ENCODE measurements at places on chromosomes 6 and 20.

DNA sequence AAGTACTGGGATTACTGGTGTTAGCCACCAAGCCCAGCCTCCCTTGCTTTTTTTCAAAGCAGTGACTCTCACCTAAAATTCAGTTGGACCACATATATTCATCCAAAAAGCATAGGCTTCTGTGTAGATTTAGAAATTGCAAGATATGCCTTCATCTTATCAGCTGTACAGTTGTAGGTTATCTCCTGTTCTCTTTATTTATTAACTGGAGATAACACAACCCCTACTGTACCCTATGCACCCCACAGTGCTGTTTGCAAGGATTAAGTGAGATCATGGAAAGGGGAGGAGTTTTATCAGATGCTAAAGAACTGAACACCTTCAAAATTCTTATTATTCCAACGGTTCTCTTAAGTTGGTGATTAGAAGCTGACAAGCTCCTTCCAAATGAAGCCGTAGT is 164.4 kb upstream of the JARID2 start:
- DNase-seq, result no peak

GRCh38 chr6:132651062-132651461 is 7.9 kb downstream of the TAAR1 start:
- no peak for DNase-seq

DNA sequence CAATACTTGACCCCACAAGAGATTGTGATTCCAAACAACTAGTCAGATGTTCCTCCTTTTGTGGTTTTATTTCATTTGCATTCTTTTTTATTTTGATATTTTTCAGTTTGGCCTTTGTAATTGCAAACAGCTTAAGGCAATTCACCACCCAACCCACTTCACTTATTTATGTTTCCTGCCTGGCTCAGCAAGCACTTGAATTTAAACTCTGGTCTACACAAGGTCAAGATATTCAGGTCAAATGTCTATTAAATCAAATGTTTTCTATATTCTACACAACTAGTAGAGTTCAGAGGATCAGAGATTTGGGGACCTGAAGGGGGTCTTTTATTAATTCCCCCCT is 100.1 kb downstream of the SGK1 start:
- no peak for DNase-seq

- DNase-seq, result no peak
These were observed 25.9 kb upstream of the PTCHD4 start for GRCh38 chr6:48136856-48137255.

DNA sequence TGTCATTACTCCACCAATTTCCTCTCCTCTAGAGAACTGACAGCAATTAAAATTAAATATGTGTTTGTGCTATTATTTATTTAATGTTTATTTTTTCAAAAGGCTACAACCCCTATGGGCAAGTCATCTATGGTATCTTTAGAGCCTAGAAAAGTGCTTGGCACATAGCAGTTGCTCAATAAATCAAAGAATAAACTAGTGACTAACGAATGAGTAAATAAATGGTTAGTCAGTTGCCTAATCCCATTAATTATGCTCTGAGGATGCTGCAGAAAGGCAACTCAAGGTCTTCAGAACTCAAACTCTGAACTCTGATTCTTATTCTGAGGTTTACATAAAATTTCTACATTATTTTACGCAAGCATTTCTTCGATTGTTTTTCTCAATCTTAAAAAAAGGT is 193.0 kb upstream of the TSHZ2 start:
- no peak for DNase-seq

DNA sequence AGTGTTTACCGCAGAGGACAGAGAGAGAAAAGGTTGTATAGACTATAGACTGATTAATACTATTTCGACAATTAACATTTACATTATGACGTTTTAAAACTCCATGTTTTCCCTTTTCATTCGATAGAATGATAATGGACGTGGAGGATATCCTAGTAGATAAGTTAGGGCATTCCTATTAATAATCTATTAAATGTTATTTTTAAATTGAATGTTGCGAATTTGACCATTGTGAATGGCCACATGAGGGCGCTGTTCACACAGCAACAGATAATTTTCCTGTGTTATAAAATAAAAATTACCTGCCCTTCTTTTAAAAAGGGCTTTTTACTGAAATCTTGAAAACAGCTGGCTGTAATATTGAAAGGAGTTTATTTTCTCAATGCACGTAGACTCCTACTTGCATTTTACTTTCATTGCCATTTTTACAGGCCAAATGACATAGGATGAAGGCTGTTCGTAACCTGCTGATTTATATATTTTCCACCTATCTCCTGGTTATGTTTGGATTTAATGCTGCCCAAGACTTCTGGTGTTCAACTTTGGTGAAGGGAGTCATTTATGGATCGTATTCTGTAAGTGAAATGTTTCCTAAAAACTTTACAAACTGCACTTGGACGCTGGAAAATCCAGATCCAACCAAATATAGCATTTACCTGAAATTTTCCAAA is 3.3 kb downstream of the ADGRB3 start:
- DNase-seq, result peak; percentile 36

GRCh38 chr6:148423133-148423532 is 80.5 kb downstream of the SASH1 start:
- no peak for DNase-seq

GRCh38 chr6:166958926-166959861 is 2.8 kb upstream of the RNASET2 start:
- DNase-seq, result no peak

Data from neural crest cell (in vitro differentiated cells).